ENCODE measurements at places on chromosomes 2 and 18.

- DNase-seq, result no peak
Observed at GRCh38 chr2:190443778-190444481, 35.8 kb downstream of the MFSD6 start.

DNA sequence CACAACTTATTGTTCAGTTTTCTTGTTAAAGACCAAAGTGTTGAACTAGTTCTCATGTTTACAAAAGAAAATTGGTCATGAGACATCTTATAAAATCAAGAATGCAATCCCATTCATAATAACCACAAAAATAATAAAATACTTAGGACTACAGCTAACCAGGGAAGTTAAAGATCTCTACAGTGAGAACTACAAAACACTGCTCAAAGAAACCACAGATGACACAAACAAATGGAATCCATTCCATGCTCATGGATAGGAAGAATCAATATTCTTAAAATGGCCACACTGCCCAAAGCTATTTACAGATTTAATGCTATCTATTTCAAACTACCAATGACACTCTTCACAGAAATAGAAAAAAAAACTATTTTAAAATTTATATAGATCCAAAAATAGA lies 1354.8 kb upstream of the CDH2 start:
- DNase-seq, result no peak

DNA sequence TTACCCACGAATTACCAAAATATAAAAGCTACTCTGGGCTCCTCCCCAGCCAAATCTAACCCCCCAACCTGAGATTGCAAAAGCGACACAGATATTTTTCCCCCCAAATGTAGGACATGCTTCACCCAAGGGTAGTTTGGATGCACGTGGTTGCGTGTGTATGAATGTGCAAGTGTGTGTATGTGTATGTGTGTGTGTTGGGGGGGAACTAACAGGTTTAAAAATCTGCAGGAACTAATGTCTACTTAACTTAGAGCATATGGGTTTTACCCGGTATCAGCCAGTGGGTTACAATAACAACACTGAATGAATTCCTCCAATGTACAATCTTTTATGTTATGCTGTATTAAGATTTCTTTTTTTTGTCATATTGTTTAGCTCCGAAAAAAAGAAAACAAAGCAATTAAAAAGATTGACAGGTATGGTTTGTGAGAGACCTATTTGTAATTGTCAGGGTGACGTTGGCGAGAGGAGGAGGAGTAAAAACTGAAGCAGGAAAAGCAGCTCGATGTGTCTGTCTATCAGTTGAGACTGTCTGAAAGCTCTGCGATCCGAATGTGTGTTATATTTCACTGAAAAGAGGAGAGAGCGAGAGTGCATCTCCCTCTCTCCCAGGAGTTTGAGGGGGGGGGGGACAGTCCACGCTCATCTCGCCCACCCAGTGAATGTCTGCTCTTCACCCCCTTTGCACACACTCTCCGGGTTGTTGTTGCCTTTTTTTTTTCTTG lies at the start of gene TSHZ1:
Gene TSHZ1, plus strand, starts transcription at position 524 of the 728 bp plus-strand sequence. CDS start 1,080 bp downstream, outside the sequence.
- DNase-seq, result peak; percentile 85

GRCh38 chr2:237474442-237474911 lies 12.6 kb upstream of the MLPH start:
- DNase-seq, result peak; percentile 7

GRCh38 chr2:17326717-17327116 lies 191.5 kb downstream of the RAD51AP2 start:
- DNase-seq, result no peak

- no peak for DNase-seq
Observed at GRCh38 chr18:46320297-46320696, 216.1 kb downstream of the HAUS1 start.

DNA sequence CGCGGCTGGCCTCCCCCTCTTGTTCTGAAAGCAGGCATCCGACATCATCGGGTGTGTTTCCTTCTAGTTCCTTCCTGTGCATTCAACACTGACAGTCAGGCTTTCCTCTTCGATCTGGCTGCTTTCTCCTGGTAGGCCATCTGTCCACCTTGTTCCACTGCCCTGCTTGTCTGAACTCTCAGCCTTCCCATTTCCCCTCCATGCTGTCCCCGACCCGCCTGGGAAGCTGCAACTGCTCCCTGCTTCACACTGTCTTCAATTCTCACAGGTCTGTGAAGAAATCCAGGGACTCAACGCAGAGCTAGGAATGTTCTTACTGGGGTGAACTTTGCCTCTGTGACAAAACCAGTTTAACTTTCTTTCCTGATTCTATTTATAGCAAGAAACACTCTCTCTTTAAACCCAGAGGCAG lies 43.0 kb downstream of the KIF3C start:
- DNase-seq, result no peak

DNA sequence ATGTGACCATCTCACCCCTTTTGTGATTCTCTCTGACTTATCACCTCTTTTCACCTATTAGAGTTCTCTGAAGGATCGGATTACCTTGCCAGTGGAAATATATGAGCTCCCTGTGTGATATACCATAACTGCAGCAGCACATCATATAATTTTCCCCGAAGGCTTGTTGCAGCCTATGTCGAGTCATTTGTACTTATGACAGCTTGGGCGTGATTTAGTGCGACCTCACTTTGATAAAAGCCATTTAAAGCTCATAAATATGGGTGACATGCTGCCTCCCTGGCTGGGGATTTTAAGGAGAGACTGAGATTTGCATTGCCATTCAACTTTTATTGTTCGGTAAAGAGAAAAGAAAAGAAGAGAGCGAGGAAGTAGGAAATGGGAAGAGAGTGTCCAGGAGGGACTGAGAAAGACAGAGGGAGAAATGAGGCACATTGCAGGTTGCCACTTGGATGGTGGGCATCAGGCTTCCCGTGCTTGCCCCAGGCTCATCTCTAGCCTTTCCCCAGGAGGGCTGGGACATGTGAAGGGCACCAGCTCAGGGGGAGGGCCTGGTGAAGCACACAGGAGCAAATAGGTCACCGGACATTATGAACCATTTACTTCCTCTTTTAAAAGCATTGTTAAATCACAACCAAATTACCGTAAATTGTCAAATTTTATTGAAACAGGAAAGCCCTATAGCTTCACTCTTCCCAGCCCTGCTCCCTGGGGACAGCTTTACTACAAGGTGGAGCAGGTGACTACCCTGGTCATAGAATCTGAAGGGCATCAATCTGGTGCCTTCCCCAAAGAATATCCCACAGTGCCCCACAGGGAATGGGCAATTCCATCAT lies 161.3 kb downstream of the SETBP1 start:
- no peak for DNase-seq

- DNase-seq, result no peak
Observed at GRCh38 chr2:191292869-191293268, 47.7 kb downstream of the MYO1B start.

- DNase-seq, result no peak
Observed at GRCh38 chr2:191747170-191747530, 69.2 kb downstream of the NABP1 start.

GRCh38 chr2:67522148-67522547 lies 125.0 kb downstream of the ETAA1 start:
- DNase-seq, result no peak

- DNase-seq, result no peak
Observed at GRCh38 chr18:45580127-45580526, 35.1 kb upstream of the SLC14A2 start.

- DNase-seq, result no peak
Observed at GRCh38 chr2:162242586-162243280, 512 bp downstream of the FAP start.

DNA sequence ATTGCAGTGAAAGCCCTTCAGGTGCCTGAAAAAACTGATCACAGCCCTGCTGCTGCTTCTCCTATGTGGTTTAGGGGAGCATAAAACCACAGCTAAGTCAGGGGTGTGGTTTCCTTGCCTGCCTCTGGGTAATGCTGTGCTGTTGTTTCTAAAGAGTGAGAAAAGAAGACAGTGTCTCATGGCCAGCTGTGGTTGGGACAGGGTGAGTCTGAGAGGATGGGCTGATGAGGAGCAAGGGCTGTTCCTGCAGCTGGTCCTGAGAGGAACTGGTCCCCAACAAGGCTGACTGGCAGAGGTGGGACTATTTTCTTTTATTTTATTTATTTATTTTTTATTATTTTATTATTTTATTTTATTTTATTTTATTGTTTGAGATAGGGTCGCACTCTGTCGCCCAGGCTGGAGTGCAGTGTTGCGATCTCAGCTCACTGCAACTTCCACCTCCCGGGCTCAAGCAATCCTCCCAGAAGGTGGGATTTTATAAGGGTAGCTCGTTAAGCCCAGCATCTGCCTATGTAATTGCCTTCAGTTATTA lies 236.7 kb downstream of the FHOD3 start:
- no peak for DNase-seq

DNA sequence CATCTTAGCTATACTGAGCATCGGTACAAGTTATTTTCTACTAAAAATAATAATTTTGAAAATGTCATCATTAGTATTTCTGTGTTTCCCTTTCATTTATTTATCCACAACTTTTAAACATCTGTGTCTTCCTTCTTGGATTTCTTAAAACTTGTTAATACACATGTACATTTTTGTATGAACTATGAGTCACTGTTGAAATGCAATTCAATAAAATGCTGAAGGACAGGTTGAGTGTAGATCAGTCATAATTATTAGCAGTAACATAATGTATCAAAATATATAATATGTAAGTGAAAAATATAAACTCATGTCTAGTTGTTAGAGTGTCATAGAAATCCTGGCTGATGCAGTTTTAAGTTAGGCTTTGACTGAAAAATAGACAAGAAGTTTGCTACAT lies 115.9 kb downstream of the MEIS1 start:
- DNase-seq, result no peak

DNA sequence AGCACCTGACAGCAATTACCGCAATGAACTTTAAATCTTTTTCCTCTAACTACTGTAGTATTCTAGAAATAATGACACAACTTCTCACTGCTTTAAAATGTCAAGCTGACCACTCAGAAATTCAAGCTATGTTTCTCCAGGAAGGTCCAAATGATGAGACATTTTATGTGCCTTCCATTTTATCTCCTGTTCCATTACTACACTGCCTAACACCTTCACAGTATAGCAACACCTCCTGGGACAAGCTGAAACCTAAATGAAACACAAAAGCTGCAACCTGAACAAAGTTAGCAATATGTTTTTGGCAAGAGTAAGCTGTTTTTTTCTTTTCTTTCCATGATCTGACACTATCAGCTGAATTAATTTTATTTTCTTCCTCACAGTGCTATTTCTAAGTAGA lies 81.9 kb downstream of the IKZF2 start:
- DNase-seq, result no peak

DNA sequence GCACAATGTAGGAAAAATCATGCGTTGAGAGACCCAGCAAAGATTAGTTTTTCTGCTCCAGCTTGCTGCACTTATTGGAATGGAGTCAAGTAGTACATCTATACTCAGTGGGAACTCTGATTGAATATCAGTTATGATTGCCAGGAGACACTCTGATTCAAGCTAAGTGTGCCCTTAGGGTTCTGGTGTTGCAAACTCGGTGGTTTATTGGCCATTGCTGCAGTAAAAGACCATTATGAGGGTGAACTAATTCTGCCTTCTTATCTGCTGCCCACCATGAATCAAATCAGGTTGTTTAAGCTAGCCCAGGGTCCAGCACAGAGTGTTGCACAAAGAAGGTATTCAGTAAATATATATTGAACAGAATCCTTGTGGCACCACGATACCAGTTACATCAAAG lies 74.8 kb upstream of the GLS start:
- no peak for DNase-seq

- no peak for DNase-seq
Observed at GRCh38 chr2:201500534-201500933, 49.0 kb downstream of the STRADB start.

Measured in putamen (tissue), 1 donor.